ENCODE measurements at places on chromosomes 7 and 10.

DNA sequence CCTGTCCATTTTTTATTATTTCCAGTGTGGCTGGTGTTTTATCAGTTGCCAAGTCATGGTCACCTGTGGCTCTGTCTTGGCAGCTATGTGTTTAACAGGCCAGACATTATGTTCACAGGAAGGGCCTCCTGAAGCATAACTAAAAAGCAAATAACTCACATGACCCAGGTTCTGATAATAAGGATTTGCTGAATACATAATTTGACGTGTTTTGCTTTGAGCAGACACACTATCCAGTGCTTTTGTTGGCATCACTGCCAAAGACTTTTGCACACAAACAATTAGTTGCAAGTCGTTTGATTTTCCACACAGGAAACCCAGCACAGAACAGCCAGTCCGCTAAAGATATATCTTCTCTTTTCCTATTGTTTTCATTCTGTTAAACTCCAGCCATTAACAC lies 173.6 kb downstream of the ARL4A start:
- no peak for DNase-seq

DNA sequence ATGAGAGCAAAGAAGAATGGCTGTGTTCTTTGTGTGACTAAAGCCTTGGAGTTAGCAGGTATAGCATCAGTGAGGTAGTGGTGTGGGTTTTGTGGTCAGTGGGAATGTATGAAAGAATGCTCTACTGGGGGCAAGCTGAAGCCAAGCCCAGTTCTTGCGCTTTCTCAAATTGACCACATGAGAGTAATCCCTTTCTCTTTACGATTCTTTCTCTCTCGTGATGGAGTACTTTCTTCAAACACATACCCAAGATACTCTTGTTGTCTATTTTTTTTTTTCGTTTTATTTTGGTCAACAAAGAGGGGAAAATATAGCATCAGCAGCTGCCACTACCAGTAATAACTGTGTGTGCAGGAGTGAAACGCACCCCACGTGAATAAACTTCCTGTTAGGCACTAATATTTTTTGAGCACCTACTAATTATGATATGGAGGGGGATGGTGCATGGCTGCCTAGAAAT lies 8.4 kb upstream of the PANK1 start:
- no peak for DNase-seq

- DNase-seq: no peak
Measured at GRCh38 chr7:74587435-74588126, 69.9 kb upstream of the GTF2I start.

DNA sequence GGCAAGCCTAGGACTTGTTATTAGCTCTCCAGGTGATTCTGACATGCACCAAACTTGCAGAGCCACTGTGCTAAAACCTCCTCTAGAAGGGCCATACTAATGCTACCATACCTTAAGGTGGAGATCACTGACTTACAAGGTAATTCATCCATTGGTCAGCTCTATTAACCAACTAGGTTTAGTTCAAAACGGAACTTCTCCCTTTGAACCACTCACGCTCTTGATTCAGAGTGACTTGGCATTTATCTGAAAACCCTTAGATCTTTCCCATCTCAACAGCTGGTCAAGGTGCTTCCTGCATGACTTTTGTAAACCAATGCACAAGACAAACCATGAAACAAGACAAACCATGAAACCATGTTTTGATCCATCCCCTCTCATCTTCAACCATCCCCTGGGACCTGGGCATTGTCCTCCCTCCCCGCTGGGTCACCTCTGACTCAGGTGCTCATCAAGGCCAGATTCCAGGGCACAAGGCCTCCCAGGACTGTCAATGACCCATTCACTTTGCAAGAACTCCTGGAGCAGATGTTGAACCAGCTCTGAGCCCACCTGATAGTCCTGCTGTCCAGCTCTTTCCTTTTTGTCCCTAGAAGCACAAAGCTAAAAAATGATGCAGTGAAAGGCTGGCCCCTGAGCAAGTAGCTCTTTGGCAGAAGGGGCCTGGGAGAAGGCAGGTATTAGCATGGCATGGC lies 18.8 kb downstream of the IMPDH1 start:
- no peak for DNase-seq

- no peak for DNase-seq
Measured at GRCh38 chr7:132573251-132573955, 2.9 kb downstream of the PLXNA4 start.

DNA sequence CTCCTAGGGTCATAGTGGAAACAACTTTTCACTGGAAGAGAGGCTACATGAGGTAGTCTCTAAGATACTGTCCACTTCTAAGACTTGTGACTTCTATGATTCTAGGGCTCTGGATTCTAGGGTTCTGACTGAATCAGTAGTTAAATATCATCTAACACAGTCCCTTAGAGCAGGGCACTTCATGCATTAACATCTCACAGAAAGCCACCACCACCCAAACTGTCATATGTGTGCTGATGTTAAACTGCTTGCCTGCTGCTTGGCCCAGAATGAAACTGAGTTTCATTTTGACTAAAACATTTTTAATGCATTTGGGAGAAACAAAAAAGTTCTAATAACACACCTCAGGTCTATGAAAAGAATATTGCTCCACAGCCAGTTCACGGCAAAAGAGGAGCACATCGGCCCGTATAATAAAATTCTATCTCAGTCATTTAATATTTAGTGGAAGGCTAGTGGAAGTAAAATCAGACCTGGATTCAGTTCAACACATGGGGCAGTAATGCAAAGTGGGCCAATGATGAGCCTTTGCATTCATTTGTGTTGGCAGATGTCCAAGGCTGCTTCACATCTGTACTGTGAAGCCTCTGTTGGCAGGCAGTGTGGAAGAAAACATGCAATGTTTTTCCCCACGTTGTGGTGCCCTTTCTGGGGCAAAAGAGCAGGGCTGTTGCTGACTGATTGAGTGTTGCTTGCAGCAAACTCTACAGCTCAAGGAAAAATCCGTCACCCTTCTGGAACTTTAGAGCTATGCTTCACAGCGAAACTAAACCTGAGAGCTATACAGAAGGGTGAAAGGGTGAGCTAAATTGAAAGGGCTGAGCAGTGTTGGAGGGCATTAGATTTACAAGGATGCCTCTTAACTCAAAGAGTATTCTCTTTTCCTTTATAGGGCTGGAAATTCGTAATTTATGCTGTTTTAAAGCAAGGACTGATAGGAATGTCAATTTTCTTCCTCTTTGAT lies 33.5 kb upstream of the AUTS2 start:
- no peak for DNase-seq

DNA sequence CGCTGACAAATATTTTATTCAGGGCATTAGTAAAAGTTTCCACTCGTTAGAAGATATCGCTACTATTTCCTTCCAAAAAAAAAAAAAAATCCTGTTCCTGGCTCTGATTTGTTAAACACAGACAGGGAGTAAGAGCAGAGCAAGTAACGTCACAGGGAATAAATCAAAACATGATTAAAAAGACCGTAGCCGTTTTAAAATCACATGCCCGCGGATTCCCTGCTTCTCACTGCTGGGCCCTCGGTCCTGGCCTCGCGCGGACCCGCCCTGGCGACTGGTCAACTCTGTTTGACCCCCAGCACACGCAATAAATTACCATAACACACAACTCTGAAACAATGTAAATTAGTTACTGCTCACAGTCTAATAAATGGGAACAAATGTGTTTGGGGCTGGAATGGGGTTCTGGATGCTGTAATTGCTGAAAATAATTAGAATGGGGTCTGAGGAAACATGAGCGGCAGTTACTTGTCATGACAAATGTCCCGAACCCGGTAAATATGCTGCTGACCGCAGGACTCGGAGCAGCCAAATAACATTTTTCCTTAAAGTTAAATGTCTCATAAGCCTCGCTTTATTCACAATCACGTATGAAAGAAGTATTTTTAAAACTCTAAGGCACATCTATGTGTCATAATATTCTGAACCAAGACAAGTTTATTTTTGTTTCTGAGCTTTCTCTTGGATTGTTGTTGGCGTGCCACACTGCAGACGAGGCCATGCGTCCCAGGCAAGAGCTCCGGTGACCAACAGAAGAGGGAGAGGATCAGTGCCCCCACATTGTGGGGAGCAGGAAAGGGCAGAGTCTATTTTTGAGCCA lies 17.9 kb downstream of the EBF3 start:
- no peak for DNase-seq

DNA sequence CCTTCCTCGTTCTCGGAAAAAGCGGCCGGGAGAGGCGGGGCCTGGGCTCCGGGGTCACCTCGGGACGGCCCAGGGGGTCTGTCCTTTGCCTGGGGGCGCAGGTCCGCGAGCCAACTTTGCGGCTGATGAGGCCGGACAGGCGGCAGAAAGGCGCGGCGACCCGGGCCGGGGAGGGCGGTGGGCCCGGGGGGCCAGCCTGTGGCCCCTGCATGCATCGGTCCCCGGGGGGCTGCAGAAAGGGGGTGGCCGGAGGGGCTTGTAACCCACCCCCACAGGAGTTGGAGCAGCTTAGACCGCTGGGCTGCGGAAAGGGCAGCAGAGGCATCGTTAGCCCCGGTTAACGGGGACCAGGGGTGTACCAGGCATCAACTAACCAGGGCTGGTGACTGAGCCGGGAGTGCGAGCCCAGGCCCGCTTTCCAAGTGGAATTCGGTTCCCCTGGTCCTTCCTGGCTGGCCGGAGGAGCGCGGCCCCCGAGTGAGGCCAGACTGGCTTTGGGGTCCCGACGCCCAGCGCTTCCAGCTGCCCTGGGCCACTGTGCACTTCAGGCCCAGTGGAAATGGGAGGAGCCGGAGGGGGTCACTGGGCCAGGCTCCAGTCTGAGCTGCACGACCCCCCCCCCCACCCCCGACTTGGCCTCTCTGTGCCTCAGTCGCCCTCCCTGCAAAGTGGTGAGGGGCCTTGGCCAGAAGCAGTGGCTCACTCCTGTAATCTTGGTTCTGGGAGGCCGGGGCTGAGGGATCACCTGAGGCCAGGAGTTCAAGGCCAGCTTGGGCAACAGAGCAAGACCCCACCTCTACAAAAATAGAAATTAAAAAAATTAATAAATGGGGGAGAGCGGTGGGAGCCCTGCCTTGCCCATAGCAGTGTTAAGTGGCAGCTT lies 919 bp downstream of the SLC29A4 start:
- DNase-seq: no peak

DNA sequence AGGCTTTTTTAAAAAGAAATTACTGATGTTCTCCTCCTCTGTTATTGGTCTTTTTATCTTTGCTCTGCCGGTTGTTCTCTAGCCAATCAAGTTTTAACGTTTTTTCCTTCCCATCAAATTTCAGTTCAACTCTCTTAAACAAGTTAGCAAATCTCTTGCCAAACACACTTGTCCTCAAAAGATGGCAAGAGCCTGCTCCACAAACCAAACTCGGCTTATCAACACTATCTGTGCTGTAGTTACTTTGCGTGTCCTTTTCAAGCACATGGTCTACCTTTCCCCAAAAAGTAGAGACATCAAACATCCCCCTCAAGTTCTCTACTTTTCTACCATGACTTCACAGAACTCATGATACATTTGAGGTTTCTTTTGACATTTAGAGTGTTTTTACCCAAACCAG lies 71.3 kb downstream of the OSBPL3 start:
- no peak for DNase-seq

DNA sequence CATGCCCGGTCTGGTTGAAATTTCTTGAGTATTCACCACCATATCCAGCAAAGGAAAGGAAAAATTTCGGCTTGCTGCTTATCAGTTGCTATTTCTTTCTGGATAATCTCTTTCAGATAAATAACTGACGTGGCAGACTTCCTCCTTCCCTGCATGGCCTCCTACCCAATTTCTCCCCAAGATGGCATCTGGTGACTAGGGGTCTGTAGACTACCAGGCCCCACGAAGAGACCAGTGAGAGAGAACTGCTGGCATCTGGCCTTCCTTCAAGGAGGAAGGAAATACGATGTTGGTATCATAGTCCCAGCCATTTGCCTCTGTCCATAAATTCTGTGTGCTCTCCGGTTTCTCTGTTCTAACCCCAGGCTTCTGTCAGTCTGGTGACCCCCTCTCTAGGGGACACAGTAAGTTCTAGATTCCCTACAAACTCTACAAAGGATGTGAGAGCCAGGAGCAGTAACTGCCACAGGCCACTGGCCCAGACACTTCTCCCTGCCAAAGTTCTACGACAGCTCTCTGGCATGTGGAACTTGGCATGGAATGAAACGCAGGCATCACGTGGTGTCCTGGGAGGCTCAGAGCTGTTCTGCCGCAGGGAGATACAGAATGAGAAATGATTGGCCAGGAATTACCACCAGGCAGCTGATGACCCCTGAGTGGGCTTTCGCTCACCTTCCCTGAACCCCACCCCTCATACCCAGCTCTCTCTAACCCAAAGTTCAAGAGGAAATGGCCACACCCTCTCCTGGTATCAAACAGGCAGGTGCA lies 30.0 kb upstream of the MSRB2 start:
- no peak for DNase-seq

- no peak for DNase-seq
Measured at GRCh38 chr10:98457721-98458120, 11.0 kb upstream of the HPS1 start.

- no peak for DNase-seq
Measured at GRCh38 chr7:116547347-116547746, 22.5 kb downstream of the CAV1 start.

DNA sequence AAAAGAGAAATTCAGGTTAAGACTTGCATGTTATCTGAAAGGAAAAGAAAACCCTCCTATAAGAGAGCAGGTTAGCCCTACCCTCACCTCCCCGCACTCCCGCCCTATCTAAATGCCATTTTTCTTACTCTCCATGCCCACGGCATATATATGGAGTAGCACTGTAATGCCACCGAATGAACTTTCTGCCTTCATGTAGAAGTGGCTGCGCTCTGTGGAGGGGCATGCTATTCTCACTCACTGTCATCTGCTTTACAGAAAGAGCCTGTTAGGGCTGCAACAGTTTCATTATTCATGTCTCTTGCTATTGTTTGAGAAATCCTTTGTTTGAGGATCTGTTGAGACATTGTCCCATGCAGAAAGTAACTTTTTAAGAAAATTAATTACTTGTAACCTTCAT lies 1190.6 kb downstream of the SORCS1 start:
- no peak for DNase-seq

DNA sequence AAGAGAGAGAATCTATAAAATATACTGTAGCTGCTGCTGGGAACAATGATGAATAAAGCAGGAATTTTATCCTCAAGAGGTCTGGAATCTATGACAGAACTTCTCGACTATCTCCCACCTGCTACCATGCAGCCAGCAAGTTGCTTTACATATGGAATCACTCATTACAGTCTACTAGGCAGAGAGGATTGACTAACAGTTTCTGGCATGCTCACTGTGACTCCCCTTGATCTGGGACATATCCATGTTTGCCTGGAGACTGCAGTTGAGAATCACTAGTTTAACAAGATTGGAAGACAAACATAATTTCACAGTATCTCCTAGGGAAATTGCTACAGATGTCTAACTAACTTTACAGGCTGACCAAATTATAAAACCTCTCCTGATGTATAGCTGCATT lies 13.3 kb downstream of the GPR37 start:
- DNase-seq: no peak

GRCh38 chr7:116515584-116515983 lies 9.3 kb upstream of the CAV1 start:
- DNase-seq: no peak

Data from activated T-cell treated with anti-CD3 and anti-CD28 coated beads, Interleukin-2, amount 50 U/mL, for 72 hours (primary cell).